ENCODE measurements at places on chromosomes 12 and 14.

- peak; percentile 97 for DNase-seq
These were observed 258.0 kb upstream of the PLEKHG7 start for GRCh38 chr12:92444763-92445162.

- DNase-seq: peak; percentile 70
These were observed 65.1 kb upstream of the SRSF5 start for GRCh38 chr14:69701857-69702256.

GRCh38 chr12:111653596-111653995, 32.2 kb downstream of the BRAP start:
- DNase-seq: no peak

- no peak for DNase-seq
These were observed 71.6 kb downstream of the ASCL1 start for GRCh38 chr12:103028881-103029639.

- DNase-seq: peak; percentile 96
These were observed at the start of gene LTBR for GRCh38 chr12:6383572-6384498. TSS of gene LTBR (plus strand) at chr12:6384162. CDS start at chr12:6384359, 197 bp downstream.

DNA sequence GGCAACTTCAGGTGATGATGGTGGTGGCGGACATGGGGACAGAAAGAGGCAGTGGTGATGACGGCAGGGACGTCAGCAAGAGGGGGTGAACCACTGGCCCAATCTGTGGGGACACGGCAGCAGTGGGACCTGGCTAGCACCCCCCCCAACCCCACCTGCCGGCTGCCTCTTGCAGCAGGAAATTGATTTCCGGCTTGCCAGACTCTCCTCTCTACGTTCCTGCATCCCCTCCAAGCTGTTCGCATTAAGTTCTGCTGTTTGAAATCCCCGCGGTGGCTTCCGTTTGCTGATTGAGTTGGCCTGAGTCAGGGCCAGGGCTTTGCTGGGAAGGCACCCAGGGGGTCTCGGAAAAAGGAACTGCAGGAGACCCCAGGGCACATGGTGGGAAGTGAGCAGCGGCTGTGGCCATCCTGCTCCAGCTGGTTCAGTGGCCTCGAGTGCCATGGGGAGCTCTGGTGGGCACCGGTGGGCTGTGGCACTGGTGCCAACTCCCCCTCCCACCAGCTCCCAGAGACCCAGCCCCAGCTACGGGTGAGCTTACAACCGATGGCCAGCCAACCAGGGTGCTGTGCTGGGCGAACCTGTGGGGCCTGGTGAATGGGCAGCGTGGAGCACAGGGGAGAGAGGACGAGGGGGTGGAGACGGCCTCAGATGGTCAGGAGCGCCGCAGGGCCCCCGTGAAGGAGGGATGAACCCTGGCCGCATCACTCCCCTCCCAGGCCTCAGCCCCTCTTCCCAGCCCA, 14.6 kb upstream of the NUDT14 start:
- no peak for DNase-seq

GRCh38 chr12:59708484-59708883, 112.7 kb downstream of the SLC16A7 start:
- no peak for DNase-seq

GRCh38 chr14:102496958-102497744, 12.4 kb downstream of the ANKRD9 start:
- no peak for DNase-seq

- DNase-seq: peak; percentile 98
These were observed at the start of gene SPSB2 for GRCh38 chr12:6873094-6874014. TSS of gene SPSB2 (minus strand) at chr12:6873303. CDS start at chr12:6872901, 402 bp downstream.

DNA sequence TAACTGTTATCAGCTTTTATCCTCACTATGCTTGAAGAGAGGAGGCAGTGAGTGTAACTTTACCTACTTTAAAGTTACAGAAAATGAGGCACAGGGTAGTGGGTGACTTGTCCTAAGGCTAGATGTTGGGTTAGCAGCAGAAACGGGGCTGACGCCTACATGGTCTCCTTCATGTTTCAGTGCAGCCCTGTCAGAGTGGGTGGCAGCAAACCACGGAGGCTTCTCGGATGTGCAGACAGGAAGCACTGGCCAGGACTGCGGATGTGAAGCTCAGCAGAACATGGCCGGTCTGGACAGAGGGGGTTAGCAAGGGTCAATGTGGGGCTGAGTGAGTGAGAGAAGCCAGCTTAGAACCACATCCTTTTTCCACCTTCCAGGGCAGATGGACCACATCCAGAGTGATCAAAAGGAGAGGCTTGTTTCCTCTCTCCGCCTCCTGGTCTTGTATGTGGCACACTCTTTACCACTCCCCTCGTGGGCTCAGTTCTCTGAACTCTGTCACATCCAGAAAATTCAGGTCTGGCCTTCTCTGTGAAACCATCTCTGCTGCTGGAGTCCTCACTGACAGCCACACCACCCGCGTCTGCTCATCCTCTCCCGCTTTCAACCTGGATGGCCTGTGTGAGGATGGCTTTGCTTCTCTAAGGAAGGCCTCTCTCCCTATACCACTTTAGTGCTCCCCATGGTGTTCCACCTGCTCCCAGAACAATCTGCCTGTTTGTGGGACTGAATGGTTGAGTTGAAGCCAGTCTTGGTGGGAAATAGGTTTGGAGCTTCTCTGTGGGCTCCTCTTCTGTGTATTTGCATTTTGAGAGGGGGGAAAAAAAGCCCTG, 14.1 kb downstream of the SUSD6 start:
- DNase-seq: peak; percentile 86

DNA sequence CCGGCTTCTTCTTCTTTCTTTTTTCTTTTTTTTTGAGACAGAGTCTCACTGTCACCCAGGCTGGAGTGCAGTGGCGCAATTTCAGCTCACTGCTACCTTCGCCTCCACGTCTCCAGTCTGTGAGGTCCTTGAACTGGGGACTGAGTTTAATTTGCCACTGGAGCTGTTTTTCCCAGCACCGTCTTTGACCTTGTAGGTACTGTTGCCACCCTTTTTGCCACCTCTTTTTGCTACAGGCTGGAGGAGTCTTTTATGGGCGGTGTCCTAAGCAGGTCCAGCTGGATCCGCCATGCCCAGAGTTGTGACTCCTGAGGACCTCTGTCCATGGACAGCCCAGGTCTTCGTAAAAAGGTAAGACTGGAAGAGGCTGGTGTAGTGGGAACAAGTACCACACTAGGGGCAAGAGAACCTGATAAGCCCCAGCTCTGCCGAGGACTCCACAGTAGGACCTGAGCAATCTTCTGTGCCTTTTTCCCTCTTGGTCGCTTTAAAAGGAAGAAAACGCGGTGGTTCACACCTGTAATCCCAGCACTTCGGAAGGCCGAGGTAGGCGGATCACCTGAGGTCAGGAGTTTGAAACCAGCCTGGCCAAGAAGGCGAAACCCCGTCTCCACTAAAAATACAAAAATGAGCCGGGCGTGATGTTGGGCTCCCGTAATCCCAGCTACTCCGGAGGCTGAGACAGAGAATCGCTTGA, 946 bp downstream of the RNU4-2 start:
- peak; percentile 58 for DNase-seq

- no peak for DNase-seq
These were observed 227.8 kb downstream of the ZFP36L1 start for GRCh38 chr14:68564826-68565759.

DNA sequence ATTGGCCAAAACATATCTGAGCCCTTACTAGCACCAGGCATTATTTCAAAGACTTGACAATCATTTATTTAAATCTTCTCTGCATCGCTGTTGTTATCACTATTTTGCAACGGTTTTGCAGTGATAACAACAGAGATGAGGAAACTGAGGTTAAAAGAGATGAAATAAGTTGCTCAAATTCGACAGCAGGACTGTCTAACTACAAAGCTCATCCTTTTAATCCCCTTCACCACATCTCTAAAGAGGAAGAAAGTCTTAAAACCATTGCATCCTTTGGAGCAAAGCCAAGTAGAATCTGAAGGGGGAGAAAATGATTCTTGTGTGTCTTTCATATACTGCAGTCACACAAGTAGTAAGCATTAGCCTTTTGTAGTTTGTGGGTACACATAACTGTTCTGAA, 14.8 kb upstream of the ETNK1 start:
- DNase-seq: no peak

DNA sequence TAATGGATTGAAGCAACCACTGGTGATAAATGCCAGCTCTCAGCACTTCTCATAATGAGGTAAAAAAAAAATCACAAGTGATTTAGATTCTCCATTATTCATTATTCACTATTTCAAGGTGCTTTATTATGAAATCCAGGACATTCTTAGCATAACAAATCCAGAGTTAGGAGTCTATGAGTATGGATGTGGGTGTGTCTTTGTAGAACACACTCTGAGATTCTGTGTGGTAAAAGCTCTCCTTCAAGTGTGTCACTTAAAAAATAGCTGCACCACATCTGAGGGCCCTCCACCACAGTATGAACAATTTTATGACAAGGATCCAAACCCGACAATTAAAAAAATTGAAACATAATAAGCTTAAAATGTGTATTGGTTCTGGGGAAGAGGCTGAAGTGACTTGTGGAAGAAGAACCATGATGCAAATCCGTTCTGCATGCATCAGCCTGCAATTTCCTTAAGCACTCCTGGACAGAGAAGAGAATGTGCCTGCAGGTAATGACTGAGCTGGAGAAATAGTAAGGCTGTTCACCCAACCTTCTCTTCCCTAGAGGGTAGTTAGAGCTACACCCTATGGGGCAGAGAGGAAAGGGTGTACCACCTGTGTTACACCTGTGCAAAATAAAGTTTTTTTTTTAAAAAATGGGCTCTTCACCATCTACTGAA, 488.5 kb upstream of the MGAT4C start:
- no peak for DNase-seq

GRCh38 chr14:54652188-54652587, 85.3 kb downstream of the SAMD4A start:
- DNase-seq: no peak

DNA sequence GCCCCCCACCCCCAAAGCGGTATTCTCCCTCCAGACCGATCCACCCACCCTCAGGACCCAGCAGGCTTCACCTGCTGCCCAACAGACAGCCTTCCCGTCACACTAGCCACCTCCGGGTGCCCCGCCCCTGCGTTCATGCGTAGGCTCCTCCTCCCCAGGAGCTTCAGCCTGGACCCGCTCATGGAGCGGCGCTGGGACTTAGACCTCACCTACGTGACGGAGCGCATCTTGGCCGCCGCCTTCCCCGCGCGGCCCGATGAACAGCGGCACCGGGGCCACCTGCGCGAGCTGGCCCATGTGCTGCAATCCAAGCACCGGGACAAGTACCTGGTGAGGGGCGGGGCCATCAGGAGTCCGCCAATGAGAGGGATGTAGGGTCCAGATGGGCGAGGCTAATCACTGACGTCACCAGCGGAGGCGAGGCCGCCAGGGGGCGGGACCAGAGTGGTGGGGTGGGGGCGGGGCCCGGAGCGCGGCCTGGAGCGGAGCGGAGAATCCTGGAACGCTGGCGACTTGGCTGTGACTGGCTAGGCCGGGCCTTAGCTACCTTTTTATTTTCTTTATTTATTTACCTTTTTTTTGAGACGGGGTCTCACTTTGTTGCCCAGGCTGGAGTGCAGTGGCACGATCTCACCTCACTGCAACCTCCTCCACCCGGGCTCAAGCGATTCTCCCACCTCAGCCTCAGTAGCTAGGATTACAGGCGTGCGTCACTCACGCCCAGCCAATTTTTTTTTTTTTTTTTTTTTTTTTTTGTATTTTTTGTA, 4.4 kb downstream of the TNS2 start:
- DNase-seq: peak; percentile 90

DNA sequence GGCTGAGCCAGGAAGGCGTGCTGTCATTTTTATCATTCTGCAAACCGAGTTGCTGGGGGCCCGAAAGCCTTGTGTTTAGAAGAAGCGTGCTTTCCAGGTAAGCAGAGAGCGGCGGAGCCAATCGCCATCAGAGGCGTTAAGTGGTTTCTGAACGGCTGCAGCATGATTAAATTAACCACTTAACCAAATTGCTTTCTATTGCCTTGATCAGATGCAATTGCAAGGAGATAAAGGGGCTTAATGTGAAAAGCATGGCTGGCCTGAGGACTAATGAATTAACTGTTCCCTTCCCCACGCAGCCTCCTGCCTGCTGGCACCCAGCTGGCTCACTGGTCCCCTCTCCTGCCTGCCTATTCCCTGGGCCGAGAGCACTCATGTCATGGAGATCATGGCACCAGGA, 36.6 kb upstream of the CHGA start:
- DNase-seq: no peak

DNA sequence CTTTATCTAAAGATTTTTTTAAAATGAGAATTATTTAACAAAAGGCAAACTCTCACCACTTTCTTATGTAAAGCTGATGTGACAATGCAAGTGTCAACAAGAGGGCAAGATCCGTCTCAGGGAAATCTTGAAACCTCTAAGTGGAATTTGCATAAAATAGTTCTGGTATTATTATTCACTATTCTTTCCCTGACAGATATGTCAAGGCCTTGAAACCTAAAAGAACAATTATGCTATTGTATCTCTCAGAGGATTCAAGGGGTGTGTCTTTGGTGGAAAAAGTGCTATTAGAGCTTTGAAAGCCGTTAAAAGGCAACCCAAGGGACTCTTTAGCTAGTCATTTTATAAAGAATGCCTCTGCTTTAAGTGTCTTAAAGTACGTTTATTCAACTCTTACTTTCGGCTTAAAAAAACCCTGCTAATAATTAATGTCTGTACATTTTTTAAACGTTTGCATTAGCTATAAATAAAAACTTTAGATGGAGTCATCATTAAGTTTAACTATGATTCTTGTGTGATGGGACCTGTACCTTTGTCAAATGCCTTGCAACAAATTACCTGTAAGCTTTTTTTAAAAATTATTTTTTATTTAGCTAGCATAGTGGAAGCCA, 585.5 kb downstream of the VRK1 start:
- no peak for DNase-seq

GRCh38 chr12:90172524-90172923, 463.9 kb upstream of the ATP2B1 start:
- no peak for DNase-seq

- DNase-seq: no peak
These were observed 348.7 kb downstream of the NAV3 start for GRCh38 chr12:78179346-78179745.

GRCh38 chr12:93742110-93742934, 65.1 kb downstream of the CRADD start:
- DNase-seq: peak; percentile 64

DNA sequence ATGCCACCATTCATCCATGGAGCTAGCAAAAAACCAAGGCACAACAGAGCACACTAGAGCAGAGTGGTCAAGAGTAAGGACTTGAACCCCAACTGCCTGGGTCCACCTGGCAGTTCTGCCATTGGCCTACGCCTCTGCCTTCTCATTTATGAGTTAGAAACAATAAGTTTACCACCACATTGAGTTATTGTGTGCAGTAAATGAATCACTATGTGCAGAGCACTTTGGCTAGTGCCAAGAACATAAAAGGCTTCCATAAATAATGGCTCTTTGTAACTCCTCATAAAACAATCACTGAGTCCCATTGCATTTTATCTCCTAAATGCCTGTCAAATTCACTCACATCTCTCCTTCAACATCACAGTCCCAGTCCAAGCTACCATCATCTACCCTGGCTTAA, 86.3 kb downstream of the OTX2 start:
- no peak for DNase-seq

GRCh38 chr12:124009781-124010180, 36.8 kb downstream of the ZNF664 start:
- no peak for DNase-seq

DNA sequence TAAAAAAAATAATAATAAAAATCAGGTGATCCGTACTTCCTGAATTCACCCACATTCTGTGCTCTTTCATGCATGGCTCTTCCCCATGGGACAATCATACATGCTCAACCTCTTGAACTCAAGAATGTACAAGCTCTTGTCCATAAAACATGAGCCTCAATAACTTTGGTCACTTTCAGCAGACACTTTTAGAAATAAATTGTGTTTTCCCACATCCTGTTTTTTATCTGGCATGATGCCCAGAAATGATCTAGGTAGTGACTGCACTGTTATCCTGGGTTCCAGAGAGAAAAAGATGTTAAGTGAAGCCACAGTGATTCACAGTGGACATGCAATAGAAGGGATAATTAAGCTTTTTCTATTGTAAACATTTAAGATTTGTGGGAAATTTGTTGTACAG, 537.6 kb upstream of the TMEM132C start:
- no peak for DNase-seq
